SJSA1 (cell line): ENCODE measurements at places on chromosomes 11 and 22. TPM values are rescaled to one million over a fixed set of nuclear protein-coding genes. Genes with fewer than 3 reads are reported as not detected.

- no peak overlapping the region for H3K27ac ChIP-seq
- no peak overlapping the region for H3K4me3 ChIP-seq
- no peak for DNase-seq
- H3K36me3 ChIP-seq, result no peaks in the 10 kb centered on the region
- no peaks in the 10 kb centered on the region for H3K27me3 ChIP-seq
- no peaks in the 10 kb centered on the region for H3K4me1 ChIP-seq
These were observed 20.3 kb upstream of the CCDC90B start for GRCh38 chr11:83306200-83307080.

DNA sequence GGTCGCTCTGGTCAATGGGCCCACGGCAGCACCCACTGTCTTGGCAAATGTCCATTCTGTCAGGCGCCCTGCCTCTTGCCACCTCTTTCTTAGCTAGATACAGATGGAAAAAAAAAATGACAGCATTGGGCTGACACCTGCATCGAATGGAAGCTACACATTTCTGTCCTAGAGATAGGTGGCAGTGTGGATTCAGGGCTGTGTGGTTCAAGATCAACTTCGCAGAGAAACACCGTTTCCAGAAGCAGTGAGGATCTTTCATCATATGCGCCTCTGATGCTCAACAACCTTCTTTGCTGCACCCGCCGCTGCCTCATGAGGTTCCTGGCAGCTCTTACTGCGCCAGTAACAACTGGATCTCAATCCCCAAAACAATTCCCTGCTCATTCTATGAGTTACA, 236.3 kb downstream of the KIRREL3 start:
- no peak overlapping the region for H3K4me3 ChIP-seq
- H3K27ac ChIP-seq, result no peak overlapping the region
- H3K27me3 ChIP-seq, result no peaks in the 10 kb centered on the region
- H3K4me1 ChIP-seq, result no peaks in the 10 kb centered on the region

DNA sequence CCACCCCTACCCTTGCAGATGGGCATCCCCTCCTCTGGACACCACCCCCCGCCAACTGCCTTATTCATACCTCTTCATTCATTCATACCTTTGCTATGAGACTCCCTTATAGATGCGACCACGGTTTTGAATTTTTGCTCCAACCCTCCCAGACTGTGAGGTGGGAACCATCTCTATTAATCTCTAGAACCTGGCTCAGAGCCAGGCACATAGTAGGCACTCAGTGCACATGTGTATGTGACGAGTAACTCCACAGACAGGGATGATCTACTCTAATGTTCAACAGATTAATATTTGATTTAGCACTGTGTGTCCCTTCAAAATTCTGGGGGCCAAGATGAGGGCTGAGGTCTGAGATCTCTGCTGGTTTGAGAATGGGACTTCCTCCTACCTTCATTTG, 220.4 kb downstream of the ST3GAL4 start:
- no peaks in the 10 kb centered on the region for H3K36me3 ChIP-seq
- H3K27me3 ChIP-seq, result no peaks in the 10 kb centered on the region
- no peak overlapping the region for H3K4me3 ChIP-seq
- H3K4me1 ChIP-seq, result no peaks in the 10 kb centered on the region
- DNase-seq, result no peak

GRCh38 chr11:99585606-99586005, 564.9 kb downstream of the CNTN5 start:
- H3K4me1 ChIP-seq, result no peaks in the 10 kb centered on the region
- no peaks in the 10 kb centered on the region for H3K36me3 ChIP-seq
- DNase-seq, result no peak
- H3K27ac ChIP-seq, result no peak overlapping the region

DNA sequence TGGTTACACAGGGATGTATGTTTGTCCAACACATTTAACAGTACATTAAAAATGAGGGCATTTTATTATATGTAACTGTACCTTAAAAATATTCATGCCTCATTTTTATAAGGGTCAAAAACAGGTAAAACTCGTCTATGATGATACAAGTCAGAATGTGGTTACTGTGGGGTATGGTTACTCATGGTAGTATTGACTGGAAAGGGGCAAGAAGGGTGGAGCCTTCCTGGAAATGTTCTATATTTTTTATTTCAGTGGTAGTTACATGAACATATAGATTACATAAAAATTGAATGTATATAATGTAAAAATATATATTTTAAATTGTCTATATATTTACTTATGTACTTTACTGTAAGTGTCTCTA, 99.8 kb downstream of the STIM1 start:
- no peak overlapping the region for H3K27ac ChIP-seq
- no peak overlapping the region for H3K4me3 ChIP-seq
- no peak for DNase-seq
- no peaks in the 10 kb centered on the region for H3K36me3 ChIP-seq

- peaks cover 17% of the 10 kb centered on the region for H3K4me1 ChIP-seq
- DNase-seq, result no peak
- no peak overlapping the region for H3K4me3 ChIP-seq
These were observed 93.6 kb upstream of the CD44 start for GRCh38 chr11:35045236-35045820.

GRCh38 chr11:2277008-2277346, 6.6 kb upstream of the ASCL2 start:
- no peaks in the 10 kb centered on the region for H3K4me1 ChIP-seq
- no peak overlapping the region for H3K4me3 ChIP-seq
- H3K27me3 ChIP-seq, result peaks cover 38% of the 10 kb centered on the region
- no peak for DNase-seq
- H3K36me3 ChIP-seq, result no peaks in the 10 kb centered on the region

DNA sequence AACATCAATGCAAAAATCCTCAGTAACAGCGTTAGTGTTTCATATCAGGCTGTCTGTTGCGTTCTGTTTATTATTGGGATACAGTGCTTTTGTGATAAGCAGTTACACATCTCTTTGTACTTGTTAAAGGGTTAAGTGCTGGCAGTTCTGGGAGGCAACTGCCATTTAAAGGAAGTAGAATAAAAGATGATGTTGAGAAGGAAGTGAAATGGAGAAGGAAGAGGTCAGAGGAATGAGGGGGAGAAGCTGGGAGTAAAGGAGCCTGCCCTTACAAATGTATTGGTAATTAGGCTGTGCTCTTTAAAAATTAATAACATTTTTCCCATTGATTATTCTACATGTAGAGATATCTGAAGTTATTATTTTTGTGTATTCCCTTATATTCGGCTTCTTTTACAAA, 674.7 kb downstream of the NTM start:
- DNase-seq, result no peak
- no peak overlapping the region for H3K27ac ChIP-seq
- H3K27me3 ChIP-seq, result no peaks in the 10 kb centered on the region
- H3K36me3 ChIP-seq, result no peaks in the 10 kb centered on the region
- no peak overlapping the region for H3K4me3 ChIP-seq

GRCh38 chr11:124942466-124943253, 6.8 kb upstream of the HEPACAM start:
- no peak for DNase-seq
- H3K4me1 ChIP-seq, result no peaks in the 10 kb centered on the region
- no peaks in the 10 kb centered on the region for H3K27me3 ChIP-seq

DNA sequence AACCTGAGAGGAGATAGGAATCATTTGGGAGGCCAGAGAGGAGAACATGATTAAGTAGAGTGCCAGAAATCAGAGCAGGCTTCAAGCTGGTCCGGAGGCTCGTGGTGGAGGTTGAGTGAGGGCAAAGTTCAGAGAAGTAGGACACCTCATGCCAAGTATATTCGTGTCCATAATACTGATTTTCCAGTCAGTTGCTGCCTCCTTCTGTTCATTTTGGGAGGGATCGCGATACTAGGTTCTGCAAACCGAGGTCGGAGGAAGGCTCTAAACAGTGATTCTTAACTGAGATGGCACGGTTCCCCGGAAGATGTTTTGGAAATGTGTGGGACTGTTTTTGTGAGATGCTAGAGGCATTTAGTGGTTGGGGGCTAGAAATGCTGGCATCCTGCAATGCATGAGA, 13.6 kb upstream of the CD3E start:
- DNase-seq, result no peak
- H3K4me3 ChIP-seq, result no peak overlapping the region
- no peaks in the 10 kb centered on the region for H3K27me3 ChIP-seq
- no peaks in the 10 kb centered on the region for H3K36me3 ChIP-seq
- H3K4me1 ChIP-seq, result no peaks in the 10 kb centered on the region
- no peak overlapping the region for H3K27ac ChIP-seq

DNA sequence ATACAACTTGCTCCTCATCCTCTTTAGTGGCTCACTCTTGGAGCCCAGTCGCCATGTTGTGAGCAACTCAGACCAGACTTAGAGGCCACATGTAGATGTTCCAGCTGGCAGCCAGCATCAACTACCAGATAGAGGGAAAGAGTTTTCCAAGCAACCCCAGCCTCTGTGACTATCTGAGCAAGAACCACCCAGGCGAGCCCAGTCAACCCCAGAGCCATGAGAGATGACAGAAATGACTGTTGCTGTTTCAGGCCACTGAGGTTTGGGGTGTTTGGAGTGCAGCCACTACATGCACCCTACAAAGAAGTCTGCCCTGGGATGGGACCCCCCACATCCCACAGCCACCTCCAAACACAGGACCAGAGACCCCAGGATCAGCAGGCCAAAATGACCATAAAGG, 24.8 kb upstream of the CLDN5 start:
- no peaks in the 10 kb centered on the region for H3K36me3 ChIP-seq
- DNase-seq, result no peak
- no peak overlapping the region for H3K4me3 ChIP-seq
- H3K27me3 ChIP-seq, result peaks cover 4% of the 10 kb centered on the region; the same call in 1 of the 2 replicates
- H3K4me1 ChIP-seq, result no peaks in the 10 kb centered on the region

DNA sequence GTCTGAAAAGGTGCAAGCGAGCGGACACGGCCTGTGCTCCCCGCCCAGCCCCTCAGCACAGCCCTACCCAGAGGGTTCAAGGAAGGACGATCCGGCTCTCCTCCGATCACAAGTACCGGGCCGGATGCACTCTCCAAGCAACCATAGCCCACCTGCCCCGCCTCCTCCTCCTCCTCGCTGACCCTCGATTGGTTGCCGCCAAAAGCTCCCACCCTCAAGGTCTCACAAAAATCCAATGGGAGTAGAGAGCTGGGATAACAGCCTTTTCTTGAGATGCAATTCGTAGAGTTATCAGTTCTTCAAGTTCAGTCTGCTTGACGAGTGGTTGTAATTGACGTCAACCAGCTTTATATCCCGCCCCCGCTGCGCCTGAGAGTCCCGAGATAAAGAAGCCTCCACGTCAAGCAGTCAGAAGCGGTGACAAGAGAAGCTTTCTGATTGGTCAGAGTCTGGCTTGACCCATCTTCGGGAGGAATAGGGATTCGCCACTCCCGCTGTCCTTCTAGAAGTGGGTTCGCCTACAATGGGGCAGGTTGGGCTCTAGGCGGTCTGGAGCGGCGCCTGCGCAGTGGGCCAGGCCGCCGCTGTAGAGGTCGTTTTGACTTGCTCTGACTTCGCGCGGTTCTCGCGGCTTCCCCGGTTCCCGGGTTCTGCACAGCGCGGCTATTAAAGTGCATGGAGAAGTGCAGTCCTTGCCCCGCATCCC, at the start of gene IFT27:
TSS of gene IFT27 (minus strand) at position 156 of the 706 bp plus-strand sequence. CDS start 412 bp downstream, outside the sequence.
- H3K27me3 ChIP-seq, result no peaks in the 10 kb centered on the region
- DNase-seq, result peak; percentile 99

DNA sequence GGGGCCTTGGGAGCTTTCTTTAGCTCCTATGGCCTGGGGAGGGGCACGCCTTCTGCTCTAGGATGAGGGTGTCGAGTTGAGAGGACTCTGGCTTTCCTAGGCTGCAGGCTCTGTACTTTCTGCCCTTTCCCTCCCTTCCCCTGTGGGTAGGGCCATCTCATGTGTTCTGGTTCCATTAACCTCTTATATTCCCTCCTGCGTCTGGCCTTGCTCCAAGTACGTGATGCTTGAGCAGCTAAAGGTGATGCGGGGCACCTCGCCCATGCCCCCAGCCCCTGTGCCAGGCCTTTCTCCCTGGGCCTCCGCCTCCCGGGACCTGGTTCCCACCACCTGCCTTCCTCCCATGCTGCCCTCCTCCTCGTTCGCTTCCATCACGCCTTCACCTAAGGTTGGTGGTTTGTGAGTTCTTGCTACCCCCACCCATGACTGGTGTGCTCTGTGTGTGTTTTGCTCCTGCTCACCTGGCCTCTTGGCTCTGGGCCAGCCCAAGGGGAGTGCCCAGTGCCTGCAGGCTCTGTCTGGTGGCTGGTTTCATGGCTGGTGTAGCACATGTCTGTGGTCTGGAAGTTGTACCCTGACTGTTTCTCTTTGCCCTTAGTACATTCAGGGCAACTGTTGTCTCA, 34.1 kb downstream of the PHLDB1 start:
- no peaks in the 10 kb centered on the region for H3K27me3 ChIP-seq
- no peaks in the 10 kb centered on the region for H3K4me1 ChIP-seq

DNA sequence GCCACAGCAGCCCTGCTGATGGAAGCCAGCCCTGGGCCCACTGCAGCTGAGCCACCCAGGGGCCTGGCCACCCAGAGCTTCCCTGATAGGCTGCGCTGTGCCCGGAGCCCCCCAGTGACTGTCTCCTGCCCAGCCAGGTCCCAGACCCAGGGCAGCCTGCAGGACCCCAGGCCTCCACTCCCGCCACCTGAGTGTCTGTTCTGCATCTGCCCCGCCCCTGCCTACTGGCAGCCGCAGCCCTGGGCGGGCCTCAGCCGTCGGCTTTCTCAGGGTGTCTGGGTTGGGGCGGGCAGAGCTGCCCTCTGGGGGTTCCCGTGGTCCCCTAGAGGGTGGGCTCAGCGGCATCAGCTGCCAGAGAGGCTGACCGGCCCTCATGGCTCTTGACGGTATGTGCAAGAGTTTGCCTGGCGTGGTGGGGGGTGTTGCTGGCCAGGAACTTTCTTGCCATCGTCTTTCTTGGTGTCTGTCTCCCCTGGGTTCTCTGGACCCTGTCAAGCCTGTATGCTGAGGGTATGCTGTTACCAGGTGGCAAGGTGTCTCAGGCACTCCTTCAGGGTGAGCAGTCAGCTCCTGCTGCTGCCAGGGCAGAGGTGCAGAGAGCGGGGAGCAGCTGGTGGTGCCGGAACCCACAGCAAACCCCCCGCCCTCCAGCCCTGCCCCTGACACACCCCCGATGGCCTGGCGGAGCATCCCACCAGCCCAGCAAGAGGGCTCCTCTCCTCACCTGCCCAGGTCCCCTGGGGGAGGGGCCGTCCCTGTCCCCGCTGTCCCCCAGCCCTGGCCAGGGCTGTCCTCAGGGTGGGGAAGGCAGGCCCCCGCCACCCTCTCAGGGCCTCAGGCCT, 12.2 kb upstream of the PIM3 start:
- H3K27ac ChIP-seq, result no peak overlapping the region
- no peaks in the 10 kb centered on the region for H3K36me3 ChIP-seq
- H3K27me3 ChIP-seq, result no peaks in the 10 kb centered on the region
- H3K4me1 ChIP-seq, result peaks cover 29% of the 10 kb centered on the region
- no peak for DNase-seq

- H3K36me3 ChIP-seq, result peaks cover 3% of the 10 kb centered on the region; the same call in 1 of the 2 replicates
- no peaks in the 10 kb centered on the region for H3K27me3 ChIP-seq
- no peak for DNase-seq
- H3K4me3 ChIP-seq, result no peak overlapping the region
These were observed 4.3 kb downstream of the KBTBD3 start for GRCh38 chr11:106072804-106073203.

WNT7B gene
- total RNA-seq, result 0.18 TPM in 1 of 2 replicates, not detected in the other

ST14 gene
- total RNA-seq, result not detected in 2 replicates

TIGD3 gene
- total RNA-seq, result 0.25 TPM in 1 of 2 replicates, not detected in the other

POTEH gene
- total RNA-seq, result not detected in 2 replicates

SPDYC gene
- total RNA-seq, result not detected in 2 replicates

SEPTIN3 gene
- not detected in 2 replicates for total RNA-seq

PANX3 gene
- total RNA-seq, result not detected in 2 replicates
